Nephron progenitor cell (in vitro differentiated cells): ENCODE measurements at places on chromosomes 12 and 14.
A peak's percentile ranks its signal among the peaks of the same experiment; 100 is the strongest.

DNA sequence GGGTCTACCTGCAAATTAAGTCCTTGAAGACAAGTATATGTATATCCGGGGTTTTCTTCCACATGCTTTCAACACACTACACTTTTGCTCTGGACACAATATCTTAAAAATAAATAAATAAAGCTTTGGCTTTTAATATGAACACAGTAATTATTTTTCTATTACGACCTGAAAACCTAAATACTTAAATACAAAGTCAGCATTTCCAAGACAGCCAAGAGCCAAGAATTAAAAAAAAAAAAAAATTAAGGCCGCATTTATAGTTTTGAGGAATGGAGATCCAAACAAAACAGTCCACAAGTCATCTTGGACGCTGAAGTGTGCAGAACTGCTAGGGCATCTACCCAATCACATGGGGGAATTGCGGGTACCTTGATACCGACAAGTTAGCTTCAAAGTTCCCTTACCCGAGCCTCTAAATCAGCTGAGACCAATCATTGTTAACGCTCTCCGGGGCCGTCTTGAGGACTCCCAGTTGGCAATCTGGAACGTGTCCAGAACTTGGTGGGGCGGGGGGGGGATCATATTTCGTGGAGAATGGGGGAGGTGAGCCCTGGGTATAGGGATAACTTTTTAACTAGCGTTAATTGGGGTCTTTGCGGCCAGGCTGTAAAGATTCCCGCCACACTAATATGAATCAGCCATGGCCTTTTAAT, 731 bp upstream of the PCNX4 start:
- peak; percentile 28 for DNase-seq

DNA sequence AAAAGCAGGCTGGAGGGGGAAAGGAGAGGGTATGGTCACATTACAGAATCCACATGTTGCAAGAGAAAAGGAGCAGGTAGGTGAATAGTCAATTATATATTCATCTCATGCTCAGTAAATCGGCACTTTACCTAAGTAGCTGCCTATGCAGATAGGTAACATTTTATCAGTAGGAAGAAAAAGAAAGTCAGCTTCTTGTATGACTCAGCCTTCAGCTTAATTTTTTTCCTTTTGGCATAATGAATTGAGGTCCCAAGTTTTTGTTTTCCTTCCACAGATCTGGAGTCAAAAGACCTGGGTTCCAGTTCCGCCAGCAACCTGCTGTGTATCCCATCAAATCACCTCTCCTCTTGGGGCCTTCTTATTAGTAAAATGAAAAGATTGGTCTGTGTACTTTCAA, 6.0 kb upstream of the ACSM4 start:
- no peak for DNase-seq

GRCh38 chr12:30417697-30418231, 277.9 kb downstream of the IPO8 start:
- DNase-seq = no peak

- DNase-seq = no peak
Observed at GRCh38 chr12:116244001-116244400, 33.5 kb downstream of the MED13L start.

DNA sequence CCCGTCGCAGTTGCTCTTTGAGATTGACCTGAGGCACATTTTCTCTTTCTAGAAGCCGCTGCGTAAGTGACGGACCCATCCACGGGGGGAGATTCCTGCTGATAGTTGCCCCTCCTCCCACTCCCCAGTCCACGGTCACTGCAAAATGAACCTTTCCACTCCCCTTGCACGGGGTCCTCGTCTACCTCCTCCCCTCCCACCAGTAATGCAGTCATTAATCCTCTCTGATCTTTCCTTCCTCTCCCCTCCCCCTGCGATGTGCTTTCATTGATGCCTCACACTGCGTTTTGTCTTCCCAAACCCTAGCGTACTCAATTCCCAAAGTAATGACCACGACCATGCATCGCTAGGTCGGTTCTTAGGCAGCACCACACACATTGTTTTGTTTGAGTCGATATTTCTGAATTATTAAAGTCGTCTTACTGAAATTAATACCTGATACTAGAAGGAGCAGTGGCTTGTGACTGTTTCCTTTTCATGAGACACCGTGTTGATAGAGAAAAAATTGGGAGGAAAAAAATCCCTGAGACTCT, 857 bp downstream of the ETNK1 start:
- DNase-seq = peak; percentile 47

GRCh38 chr12:132143336-132144071, 615 bp downstream of the DDX51 start:
- peak; percentile 50 for DNase-seq

DNA sequence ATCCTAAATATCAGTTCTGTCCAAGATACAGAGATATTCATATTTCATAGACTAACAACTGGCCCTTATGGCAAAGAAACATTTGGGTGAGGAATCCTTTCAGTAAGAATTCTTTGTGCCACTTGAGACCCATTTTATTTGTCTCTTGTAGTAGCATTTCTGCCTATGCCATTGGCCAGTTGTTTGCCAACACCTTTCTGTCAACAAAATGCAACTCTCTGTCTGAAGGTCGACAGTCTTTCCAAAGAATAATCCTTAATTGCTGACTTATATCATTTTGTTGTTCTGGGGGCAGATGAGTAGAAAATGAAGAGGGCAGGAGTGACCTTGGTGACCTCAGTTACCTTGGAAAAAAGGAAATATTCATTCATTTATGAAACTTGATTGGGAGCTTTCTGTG, 10.9 kb downstream of the IFT43 start:
- no peak for DNase-seq

GRCh38 chr14:100158566-100159093, 815 bp downstream of the DEGS2 start:
- no peak for DNase-seq

- no peak for DNase-seq
Observed at GRCh38 chr12:123967121-123967586, 5.5 kb downstream of the CCDC92 start.

- DNase-seq = no peak
Observed at GRCh38 chr14:105260959-105261358, 12.6 kb downstream of the BTBD6 start.

GRCh38 chr14:24392325-24393091, 6.3 kb upstream of the NYNRIN start:
- no peak for DNase-seq

DNA sequence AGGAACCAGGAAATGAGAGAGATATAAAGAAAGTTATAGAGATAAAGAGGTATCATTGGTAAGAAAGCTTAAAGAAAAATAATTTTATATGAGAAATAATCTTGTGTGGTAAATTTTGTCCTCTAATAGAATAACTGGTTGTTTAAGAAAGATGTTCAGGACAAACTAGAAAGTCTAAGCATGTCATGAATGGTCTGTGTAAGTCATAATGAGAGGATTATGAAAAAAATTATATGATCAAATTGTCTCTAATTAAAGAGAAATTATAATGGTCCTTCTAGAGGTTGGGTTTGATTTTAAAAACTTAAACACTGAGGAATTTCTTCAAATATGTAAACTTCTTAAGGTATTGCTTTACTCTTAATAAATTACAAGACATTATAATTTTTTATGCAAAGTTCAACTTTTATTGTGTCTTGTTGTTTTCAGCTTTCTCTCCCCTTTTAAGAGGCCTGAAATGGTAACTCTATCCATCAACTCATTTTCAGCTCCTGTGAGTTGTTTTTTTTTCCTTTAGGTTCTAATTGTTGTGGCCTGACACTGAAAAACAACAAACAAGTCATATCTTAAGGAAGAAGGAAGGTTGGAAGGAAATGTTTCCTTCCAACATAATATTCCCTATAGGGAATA, 88.2 kb upstream of the CNOT2 start:
- DNase-seq = no peak

DNA sequence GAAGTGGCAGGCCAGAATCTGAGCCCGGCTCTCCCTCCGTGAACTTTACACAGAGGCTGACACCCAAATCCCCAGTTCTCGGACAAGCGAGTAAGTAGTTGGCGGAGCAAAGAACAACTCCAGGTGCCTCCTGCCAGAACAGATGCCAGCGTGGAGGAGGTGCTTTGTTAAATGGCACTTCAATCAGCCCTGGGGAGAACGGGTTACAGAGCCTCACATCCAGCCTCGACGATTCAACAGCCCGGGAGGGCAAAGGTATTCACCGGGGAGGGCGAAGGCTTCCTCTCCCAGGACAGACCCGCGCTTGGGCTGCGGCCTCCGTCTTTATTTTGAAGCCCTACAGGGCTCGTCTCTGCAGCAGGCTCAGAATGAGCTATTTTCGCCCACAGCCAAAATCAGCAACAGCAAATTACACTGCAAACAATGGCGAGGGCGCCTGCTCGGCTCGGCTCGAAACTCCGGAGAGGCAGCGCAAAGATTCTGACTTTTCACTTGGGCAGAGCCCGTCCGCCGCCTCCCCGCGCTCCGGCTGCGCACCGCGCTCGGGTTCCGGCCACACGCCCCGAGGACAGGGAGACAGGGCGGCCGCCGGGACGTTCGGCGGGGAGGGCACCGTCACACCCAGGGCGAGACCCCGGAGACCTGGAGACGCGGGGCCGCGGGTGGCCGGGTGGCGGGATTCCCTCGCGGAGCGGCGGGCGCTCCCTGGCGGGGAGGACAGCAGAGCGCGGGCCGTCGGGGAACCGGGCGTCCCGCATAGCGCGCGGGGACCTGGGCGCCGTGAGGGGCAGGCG, 811 bp downstream of the TMCC3 start:
- peak; percentile 71 for DNase-seq

DNA sequence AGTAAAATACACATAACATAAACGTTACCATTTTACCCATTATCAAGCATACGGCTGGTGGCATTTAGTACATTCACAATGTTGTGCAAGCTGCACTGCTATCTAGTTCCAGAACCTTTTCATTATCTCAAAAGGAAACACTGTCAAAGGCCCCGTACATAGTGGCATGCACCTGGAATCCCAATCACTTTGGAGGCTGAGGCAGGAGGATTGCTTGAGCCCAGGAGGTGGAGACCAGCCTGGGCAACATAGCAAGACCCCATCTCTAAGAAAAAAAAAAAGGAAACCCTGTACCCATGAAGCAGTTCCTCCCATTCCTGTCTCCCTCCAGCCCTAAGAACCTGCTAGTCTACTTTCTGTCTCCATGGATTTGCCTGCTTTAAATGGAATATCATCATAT, 7.4 kb upstream of the HVCN1 start:
- no peak for DNase-seq

DNA sequence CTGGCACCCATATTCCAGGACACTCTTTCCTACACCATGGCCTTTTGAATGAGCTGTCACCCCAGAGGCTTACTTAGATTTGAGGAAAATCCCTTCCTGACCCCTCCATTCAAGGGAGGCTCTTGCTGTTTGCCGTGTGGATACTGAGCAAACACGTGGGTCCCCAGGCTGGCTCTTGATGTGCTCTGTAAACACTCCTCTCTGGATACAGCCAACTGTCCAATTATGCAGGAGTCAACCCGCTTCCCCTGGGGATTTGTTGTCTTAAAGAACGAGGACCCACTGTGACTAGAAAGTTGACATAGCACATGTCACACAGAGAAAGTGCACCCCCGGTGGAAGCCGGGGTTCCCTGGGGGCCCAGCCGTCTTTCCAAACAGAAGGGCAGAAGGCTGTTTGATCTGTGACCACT, 75.8 kb upstream of the CEP83 start:
- DNase-seq = peak; percentile 4

DNA sequence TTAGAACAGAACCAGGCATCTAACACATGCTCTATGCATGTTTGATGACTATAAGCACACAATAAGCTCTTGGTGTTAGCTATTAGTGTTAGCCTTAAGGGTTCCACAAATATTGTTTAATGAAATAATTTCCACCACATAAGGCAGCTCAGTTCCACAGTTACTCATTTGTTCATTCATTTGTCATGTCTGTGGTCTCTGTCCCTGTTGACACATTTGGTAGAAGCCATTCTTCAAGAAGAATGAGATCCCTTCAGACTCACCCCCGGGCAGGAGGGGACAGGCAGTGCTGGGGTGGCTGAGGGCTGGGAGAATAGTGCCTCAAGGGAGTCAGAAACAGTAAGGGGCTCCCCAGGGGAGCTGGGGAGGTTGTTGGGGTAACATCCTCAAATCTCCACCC, 3.7 kb upstream of the FAIM2 start:
- DNase-seq = no peak

- DNase-seq = no peak
Observed at GRCh38 chr14:101726954-101727302, 34.6 kb upstream of the PPP2R5C start.

DNA sequence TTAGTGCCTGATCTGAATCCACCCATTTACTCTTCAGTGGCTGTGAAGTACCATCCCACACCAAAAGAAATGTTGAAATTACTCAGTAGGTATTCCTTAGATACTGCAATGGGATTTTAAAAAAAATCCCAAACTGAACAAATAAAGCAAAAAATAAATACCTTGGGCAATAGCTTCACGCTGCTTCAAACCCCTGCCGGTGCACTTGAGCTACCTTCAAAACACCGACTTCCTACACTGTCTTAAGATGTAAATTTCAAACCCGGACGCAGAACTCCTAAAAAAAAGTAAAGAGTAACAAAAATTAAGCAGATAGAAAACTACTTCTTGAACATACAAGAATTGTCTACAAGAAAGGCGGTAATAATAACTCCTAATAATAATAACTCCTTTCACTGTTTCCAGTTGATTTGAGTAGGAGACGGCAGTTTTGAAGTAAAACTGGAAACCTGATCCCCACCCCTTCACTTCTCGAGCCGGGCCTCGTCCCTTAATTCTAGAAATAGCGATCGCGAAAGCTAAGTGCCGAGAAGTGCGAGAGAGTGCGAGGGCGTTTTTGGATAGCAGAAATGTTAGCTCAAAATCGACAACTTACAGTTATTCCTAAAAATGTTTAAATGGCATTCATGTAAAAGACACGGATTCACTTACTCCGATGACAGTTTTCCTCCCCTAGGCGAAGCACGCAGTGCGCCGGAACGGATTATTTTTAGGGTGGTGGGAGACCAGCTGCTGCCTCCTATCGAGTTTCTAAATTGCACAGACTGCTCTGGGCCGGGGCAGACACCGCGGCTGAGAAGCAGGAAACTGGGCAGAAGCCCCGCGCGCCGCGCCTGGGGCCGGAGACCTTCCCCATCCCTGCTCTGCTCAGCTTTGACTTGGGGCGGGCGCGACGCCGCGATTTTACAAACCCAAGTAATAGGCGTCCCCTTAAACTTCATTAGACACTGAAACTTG, at the start of gene ABCC9:
Gene ABCC9 (minus strand): TSS at position 878 of the 957 bp plus-strand sequence. CDS start 4,752 bp downstream, outside the sequence.
- DNase-seq = peak; percentile 71

GRCh38 chr12:78375461-78375860, 489.1 kb upstream of the SYT1 start:
- DNase-seq = no peak

DNA sequence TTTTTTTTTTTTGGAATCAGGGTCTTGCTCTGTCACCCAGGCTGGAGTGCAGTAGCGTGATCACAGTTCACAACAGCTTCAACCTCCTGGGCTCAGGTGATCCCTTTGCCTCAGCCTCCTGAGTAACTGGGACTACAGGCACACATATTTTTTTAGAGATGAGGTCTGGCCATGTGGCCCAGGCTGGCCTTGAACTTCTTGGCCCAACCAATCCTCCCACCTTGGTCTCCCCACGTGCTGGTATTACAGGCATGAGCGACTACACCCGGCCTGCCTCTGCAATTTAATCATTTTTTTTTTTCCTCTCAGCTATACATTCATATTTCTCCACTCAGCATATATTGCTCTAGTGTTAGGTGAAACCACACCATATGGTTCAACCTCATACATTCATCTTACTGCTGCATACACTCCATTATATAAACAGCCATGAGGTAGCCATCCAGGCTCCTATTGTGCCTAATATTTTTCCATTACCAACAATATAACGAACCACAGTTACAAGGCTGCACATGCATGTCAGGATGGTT, 7.1 kb downstream of the STX2 start:
- DNase-seq = no peak

- DNase-seq = no peak
Observed at GRCh38 chr12:7351177-7351576, 47.3 kb downstream of the ACSM4 start.
